ENCODE measurements at places on chromosomes 5 and 9.

DNA sequence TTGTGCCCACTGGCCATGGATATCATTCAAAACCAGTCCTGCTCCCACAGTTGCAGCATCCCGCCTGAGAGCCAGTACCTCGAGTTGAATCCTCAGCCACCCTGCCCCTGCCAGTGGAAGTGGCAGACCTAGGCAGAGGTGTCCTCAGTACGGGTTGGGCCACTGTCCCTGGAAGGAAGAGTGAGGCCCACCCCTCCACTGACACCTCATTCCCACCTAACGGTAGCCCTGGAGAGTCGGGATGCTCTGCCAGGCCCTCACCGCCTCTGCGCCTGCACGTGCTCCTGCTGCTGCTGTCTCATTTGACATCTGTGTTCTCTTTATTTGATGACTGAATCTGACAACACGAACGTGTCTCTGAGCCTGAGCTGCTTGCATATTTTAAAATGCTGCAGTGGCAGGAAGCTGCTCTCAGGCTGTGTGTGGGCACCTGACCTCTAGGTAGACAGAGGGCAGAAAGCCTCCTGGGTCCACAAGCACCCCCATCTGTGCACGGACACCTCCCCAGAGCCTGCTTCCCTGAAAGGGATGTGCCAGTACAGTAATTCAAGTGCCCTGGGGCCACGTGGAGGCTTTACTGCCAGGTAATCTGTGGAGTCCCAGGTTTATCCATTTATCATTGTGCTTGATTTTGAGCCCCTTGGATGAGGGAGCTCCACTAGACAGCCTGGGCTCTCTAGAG lies 194.7 kb downstream of the CACNA1B start:
- DNase-seq = no peak

DNA sequence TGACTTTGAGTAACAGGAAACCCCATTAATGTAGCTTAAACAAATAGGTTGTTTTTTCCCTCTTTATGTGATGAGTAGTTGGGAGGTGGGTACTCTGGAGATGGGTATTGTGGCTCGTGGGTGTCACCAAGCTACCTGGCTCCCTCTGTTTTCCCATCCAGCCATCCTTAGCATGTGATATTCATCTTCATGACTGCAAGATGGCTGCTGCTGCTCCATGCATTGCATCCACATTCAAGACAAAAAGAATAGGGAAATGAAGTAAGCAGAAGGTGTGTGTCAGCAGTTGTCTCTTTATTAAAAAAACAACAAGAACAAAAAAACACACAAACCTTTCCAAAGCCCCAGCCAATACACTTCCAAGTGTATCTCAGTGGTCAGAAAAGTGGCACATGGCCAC lies 6.5 kb upstream of the ARHGAP26 start:
- DNase-seq = no peak

- DNase-seq = no peak
Observed at GRCh38 chr9:91241909-91242308, 119.8 kb downstream of the AUH start.

- peak; percentile 91 for DNase-seq
Observed at GRCh38 chr5:10018201-10019069, 231.3 kb downstream of the ATPSCKMT start.

GRCh38 chr9:130239741-130240241 lies 25.8 kb upstream of the HMCN2 start:
- DNase-seq = peak; percentile 14

GRCh38 chr9:95852059-95853032 lies 23.1 kb upstream of the ERCC6L2 start:
- DNase-seq = peak; percentile 46

DNA sequence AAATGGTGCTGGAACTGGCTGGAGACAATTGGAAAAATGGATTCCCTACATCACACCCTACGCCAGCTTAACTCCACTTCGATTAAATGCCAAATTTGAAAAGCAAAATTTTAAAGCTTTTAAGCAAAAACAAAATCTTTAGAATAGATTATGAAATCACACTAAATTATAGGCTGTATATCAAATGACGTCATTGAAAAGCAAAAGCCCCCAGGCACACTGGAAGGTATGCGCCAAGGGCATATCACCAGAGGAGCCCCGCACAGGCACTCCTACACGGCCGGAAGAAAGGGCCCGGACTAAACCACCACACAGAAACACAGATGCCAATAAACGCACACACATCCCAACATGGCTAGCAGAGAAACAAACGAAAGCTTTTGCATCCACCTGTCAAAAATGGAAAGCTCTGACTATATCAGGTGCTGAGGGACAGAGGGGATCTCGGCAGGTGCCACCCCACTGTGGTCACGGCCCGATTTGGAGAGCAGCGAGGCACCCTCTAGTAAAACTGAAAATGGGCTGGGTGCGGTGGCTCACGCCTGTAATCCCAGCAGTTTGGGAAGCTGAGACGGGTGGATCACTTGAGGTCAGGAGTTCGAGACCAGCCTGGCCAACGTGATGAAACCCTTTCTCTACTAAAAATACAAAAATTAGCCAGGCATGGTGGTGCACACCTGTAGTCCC lies 17.0 kb upstream of the MXD3 start:
- no peak for DNase-seq

GRCh38 chr5:146815411-146815810 lies 63.1 kb downstream of the PPP2R2B start:
- DNase-seq = no peak

DNA sequence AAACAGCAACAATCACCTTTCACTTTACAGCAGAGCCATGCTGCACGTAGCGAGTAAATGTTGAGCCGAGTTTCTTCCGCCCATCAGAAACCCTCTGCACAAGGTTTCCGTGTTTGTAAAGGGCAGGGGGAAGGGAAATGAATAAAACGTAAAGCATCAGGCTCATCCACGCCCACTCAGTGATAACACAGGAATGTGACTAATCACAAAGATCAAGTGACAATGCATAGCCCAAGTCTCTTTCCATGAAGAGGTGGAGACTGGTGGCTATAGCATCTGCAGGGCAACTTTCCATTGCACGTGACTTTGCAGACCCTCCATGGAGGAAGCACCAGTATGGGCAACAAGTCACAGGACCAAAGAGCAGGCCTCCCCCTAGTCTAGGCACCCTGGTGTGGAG lies 56.6 kb downstream of the CAMSAP1 start:
- DNase-seq = no peak

DNA sequence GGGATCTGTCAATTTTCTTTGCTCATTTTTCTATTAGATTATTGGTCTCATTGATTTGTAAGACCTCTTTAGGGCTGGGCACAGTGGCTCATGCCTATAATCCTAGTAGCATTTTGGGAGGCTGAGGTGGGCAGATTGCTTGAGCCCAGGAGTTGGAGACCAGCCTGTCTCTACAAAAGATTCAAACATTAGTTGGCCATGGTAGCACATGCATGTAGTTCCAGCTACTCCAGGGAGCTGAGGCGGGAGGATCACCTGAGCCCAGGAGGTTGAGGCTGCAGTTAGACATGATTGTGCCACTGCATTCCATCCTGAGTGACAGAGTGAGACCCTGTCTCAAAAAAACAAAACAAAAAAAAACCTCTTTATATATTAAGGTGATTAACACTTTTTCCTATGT lies 6.4 kb upstream of the SHROOM1 start:
- no peak for DNase-seq

DNA sequence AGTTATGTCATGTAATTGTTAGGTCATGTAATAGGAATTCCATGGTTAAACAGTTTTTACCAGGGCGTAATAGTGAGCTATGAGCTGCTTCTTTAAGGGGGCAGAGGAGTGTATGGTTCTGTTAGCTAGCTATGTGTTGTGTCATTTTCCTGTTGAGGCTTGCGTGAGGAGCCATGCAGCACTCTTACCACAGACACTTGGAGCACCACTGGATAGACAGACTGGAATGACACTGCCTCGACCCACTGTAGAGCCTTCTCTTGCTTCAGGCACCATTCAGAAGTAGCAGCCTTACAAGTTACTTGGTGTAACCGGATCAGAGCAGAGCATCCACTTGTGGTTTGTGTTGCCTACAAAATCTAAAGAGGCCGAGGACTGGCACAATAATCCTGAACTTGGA lies 28.3 kb upstream of the STOM start:
- peak; percentile 78 for DNase-seq

Measured in fibroblast of lung (primary cell).